Immature natural killer cell (primary cell): ENCODE measurements at places on chromosomes 2 and 18. TPM values are rescaled to one million over a fixed set of nuclear protein-coding genes. Genes with fewer than 3 reads are reported as not detected.

DNA sequence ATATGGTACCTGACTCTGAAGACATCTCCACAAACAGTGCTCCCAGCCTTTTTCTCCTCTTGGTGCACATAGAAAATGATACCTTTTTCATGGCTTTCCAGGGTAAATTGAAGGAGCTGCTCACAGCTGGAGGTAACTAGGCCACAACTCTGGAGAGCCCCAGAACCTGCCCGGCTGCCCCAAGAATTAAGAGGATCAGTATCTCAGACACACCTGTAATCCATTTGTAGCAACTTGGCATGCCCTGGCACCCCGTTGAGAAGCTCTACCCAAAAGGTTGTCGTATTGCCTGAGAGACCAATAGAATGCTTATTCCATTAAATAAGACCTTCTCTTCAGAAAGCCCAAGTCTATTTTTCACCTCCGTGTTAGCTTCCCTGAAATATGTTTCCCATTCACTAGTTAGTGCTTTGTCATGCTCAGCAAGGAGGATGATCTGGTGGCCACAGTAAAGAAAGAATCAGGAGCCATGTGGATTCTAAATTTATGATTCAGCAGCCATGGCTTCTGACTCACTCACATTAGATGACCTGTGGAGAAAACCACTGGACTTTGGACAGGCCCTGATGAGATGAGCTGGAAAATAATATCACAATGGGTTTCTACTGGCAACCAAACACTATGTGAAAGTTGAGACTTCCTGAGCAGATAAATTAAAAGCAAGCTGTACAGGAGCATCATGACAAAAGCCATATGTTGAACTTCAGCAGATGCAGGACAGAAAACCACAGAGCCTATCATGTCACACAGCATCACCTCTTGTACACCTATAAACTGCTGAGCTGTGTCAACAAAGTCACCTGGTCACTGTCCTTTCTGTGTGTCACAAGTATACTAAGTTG is 253.3 kb upstream of the OSR1 start:
- peaks cover 2% of the 10 kb centered on the region for H3K27me3 ChIP-seq
- H3K4me3 ChIP-seq, result no peak overlapping the region
- H3K4me1 ChIP-seq, result no peaks in the 10 kb centered on the region
- no peaks in the 10 kb centered on the region for H3K36me3 ChIP-seq
- no peak for DNase-seq

Gene ALPP
- polyA plus RNA-seq, result not detected

- no peaks in the 10 kb centered on the region for H3K36me3 ChIP-seq
- no peaks in the 10 kb centered on the region for H3K4me1 ChIP-seq
- no peak overlapping the region for H3K4me3 ChIP-seq
- no peak for DNase-seq
- no peaks in the 10 kb centered on the region for H3K27me3 ChIP-seq
- no peak overlapping the region for H3K27ac ChIP-seq
Measured at GRCh38 chr2:178834086-178834485, 26.9 kb upstream of the TTN start.

DNA sequence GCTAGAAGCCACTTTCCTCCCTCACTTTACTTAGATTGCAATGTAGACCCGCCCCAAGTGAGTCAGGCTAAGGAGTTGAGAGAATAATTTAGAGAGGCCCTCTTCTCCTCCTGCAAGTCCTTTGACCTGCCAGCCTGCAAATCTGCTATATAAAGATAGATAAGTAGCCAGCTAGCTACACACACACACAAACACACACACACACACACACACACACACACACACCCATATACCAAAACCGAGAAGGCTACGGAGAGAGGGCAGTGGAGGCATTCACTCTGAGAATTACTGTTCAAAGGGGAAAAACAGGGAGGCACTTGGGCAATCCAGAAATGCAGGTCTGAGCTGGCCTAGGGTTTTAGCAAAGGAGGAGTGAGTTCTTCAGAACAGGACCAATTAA is 23.0 kb upstream of the SMAD7 start:
- H3K4me1 ChIP-seq, result peaks cover 18% of the 10 kb centered on the region
- DNase-seq, result no peak
- H3K27ac ChIP-seq, result no peak overlapping the region

Gene PER2
- polyA plus RNA-seq, result 8.5 TPM

GRCh38 chr2:222915092-222915957 is 54.5 kb downstream of the ACSL3 start:
- H3K36me3 ChIP-seq, result peaks cover 9% of the 10 kb centered on the region
- H3K4me1 ChIP-seq, result peaks cover 15% of the 10 kb centered on the region
- H3K27me3 ChIP-seq, result no peaks in the 10 kb centered on the region
- H3K27ac ChIP-seq, result no peak overlapping the region
- no peak for DNase-seq

Gene TANK
- 32.5 TPM for polyA plus RNA-seq

- peak overlapping the region; percentile 12 for H3K27ac ChIP-seq
- peaks cover 22% of the 10 kb centered on the region for H3K4me1 ChIP-seq
- DNase-seq, result no peak
- H3K27me3 ChIP-seq, result peaks cover 2% of the 10 kb centered on the region
- H3K36me3 ChIP-seq, result no peaks in the 10 kb centered on the region
- no peak overlapping the region for H3K4me3 ChIP-seq
Measured at GRCh38 chr2:176997074-176997791, 215.4 kb upstream of the HNRNPA3 start.

GRCh38 chr2:138293045-138293444 is 208.5 kb upstream of the SPOPL start:
- H3K27me3 ChIP-seq, result peaks cover 2% of the 10 kb centered on the region
- H3K36me3 ChIP-seq, result peaks cover 4% of the 10 kb centered on the region
- no peak overlapping the region for H3K27ac ChIP-seq
- no peak for DNase-seq
- no peaks in the 10 kb centered on the region for H3K4me1 ChIP-seq

- no peak overlapping the region for H3K27ac ChIP-seq
- no peaks in the 10 kb centered on the region for H3K27me3 ChIP-seq
- H3K4me1 ChIP-seq, result no peaks in the 10 kb centered on the region
Measured at GRCh38 chr18:73962256-73962655, 185.4 kb downstream of the FBXO15 start.

Gene FN1
- not detected for polyA plus RNA-seq

Gene SCN7A
- not detected for polyA plus RNA-seq

- no peak for DNase-seq
- H3K4me1 ChIP-seq, result no peaks in the 10 kb centered on the region
- no peak overlapping the region for H3K27ac ChIP-seq
- H3K36me3 ChIP-seq, result no peaks in the 10 kb centered on the region
- H3K4me3 ChIP-seq, result peak overlapping the region; percentile 43
- peaks cover 22% of the 10 kb centered on the region for H3K27me3 ChIP-seq
Measured at GRCh38 chr2:149331023-149331400, 625 bp downstream of the LYPD6 start.

DNA sequence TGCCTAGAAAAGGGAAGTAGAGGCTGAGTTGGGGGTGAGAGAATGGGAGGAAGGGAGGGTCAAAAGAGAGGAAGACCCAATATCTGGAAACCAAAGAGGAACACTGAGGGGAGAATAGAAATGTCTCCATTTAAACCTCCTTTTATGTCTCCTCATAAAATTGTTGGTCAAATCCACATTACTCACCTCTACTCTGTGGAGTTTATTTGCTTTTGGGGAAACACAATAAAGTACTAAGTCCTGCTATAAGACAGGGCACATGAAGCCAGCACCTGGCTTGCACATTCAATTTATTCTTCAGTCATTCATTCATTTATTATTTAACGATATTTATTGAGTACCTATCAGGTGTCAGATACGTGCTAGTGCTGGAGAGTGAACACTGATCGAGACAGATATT is 60.3 kb upstream of the NFE2L2 start:
- H3K4me3 ChIP-seq, result no peak overlapping the region
- H3K4me1 ChIP-seq, result no peaks in the 10 kb centered on the region
- peaks cover 6% of the 10 kb centered on the region for H3K36me3 ChIP-seq
- H3K27me3 ChIP-seq, result no peaks in the 10 kb centered on the region
- no peak overlapping the region for H3K27ac ChIP-seq

DNA sequence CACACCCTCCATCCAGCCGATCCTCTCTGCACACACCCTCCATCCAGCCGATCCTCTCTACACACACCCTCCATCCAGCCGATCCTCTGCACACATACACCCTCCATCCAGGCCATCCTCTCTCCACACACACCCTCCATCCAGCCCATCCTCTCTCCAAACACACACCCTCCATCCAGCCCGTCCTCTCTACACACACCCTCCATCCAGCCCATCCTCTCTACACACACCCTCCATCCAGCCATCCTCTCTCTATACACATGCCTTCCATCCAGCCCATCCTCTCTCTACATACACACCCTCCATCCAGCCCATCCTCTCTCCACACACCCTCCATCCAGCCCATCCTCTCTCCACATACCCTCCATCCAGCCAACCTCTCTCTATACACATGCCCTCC is 83.1 kb downstream of the EIPR1 start:
- peaks cover 7% of the 10 kb centered on the region for H3K4me1 ChIP-seq
- H3K36me3 ChIP-seq, result no peaks in the 10 kb centered on the region
- H3K27ac ChIP-seq, result no peak overlapping the region

- H3K36me3 ChIP-seq, result no peaks in the 10 kb centered on the region
- no peaks in the 10 kb centered on the region for H3K4me1 ChIP-seq
- no peak overlapping the region for H3K4me3 ChIP-seq
- no peak for DNase-seq
Measured at GRCh38 chr2:231238689-231239088, 40.3 kb downstream of the ARMC9 start.

Gene FEV
- polyA plus RNA-seq, result not detected

Gene MTLN
- polyA plus RNA-seq, result 39.7 TPM

Gene SERPINB10
- polyA plus RNA-seq, result not detected

- H3K27me3 ChIP-seq, result peaks cover 6% of the 10 kb centered on the region
- H3K36me3 ChIP-seq, result no peaks in the 10 kb centered on the region
- H3K27ac ChIP-seq, result no peak overlapping the region
Measured at GRCh38 chr2:119208791-119209203, 14.8 kb upstream of the STEAP3 start.

Gene SERPINB4
- polyA plus RNA-seq, result not detected

Gene ALS2
- 6.5 TPM for polyA plus RNA-seq

Gene GKN2
- polyA plus RNA-seq, result not detected

DNA sequence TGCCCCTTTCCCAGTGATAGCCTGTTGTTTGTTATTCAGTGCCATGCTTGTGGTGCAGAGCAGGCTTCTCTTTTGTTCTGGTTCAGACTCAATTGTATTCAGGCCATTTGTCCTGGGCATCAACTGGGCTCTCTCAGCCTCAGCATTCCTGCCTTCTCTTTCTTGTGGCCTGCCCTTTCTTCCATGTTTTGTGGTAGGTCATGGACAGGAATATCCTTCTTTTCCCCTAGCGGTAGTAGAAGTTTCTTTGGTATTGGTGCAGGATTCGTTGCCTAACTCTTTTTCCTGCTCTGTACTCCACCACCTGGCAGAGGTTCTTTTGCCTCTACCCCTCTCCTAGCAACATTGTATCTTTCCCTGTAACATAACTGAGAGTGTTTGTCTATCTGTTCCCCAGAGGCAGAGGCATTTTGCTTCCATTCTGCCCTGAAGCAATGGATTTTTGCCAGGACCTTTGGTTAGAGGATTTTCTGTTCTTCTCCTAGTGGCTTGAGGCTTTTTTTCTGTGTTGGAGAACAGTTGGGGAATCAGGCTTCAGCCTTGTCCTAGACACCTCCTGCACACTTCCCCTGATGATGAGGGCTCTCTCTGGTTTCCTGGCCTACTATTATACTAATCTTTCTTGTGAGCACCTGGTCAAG is 68.5 kb downstream of the NCOA1 start:
- H3K36me3 ChIP-seq, result peaks cover 22% of the 10 kb centered on the region
- peaks cover 96% of the 10 kb centered on the region for H3K4me1 ChIP-seq
- peak overlapping the region; percentile 28 for H3K27ac ChIP-seq
- DNase-seq, result no peak
- peaks cover 2% of the 10 kb centered on the region for H3K27me3 ChIP-seq

DNA sequence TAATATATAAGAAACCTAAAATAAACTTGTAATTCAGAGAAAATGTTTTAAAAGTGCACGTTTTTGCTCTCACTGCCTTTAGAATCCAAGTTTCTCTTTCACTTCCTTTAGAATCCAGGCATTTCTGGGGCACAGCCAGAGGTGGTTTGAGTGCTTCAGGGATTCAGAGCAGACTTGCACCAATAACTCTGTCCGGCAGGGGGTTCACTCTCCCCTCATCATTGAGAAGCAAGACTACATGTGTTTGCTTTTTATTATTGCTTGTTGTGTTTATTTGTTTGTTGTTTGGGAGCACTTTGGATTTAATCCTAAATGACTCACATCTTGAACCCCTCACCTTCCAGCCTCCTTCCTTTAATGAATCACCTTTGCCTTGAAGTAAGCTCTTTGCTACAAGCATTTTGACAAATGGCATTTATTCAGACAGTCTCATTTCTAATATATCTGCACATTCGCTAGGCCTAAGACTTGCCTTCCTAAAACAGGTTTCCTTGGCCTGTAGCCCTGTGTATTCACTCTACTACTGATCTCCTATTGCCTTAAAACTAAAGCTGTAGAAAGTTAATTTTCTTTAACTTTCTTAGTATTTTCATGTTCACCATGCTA is 233.5 kb upstream of the ATP5MC3 start:
- H3K27ac ChIP-seq, result no peak overlapping the region
- H3K4me1 ChIP-seq, result no peaks in the 10 kb centered on the region
- H3K36me3 ChIP-seq, result no peaks in the 10 kb centered on the region

DNA sequence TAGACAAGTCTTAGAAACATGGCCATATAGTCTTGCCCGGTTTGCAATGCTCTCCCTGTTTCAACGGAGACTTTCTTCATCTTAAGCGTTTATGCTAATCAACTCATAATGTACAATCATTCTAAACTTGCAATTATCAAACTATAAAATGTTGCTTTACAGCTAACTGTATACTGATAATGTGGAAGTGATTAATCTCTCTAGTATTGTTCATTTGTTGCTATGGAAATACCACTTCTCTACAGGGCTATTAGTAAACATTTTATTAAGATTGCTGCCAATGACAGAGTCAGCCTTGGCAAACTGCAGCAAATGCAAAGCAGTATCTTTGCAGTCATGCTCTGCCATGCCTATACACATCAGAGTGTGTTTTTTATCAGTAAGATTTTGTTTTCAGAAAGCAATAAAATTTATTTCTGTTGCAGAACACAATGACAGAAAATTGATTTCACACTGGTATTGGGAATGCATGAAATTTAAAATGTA is 1201.8 kb upstream of the CDH2 start:
- H3K27ac ChIP-seq, result no peak overlapping the region
- no peaks in the 10 kb centered on the region for H3K27me3 ChIP-seq
- no peaks in the 10 kb centered on the region for H3K36me3 ChIP-seq
- no peak overlapping the region for H3K4me3 ChIP-seq

DNA sequence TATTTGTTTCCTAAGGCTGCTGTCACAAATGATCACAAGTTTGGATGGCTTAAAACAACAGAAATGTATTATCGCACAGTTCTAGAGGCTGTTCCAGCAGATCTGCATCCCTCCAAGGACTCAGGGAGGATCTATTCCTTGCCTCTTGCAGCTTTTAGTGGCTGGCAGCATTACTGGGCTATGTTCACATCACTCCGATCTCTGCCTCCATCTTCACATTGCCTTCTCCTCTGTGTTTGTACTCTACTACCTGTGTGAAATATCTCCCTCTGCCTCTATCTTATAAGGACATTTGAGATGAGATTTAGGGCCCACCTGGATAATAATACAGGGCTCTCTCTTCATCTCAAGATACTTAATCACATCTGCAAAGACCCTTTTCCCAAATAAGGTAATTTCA is 18.9 kb downstream of the NDC80 start:
- no peaks in the 10 kb centered on the region for H3K36me3 ChIP-seq
- peaks cover 21% of the 10 kb centered on the region for H3K4me1 ChIP-seq
- H3K27ac ChIP-seq, result peak overlapping the region; percentile 92
- H3K4me3 ChIP-seq, result peak overlapping the region; percentile 67
- DNase-seq, result peak; percentile 9

GRCh38 chr2:424306-425171 is 136.6 kb upstream of the ALKAL2 start:
- H3K27ac ChIP-seq, result no peak overlapping the region
- DNase-seq, result no peak
- peaks cover 10% of the 10 kb centered on the region for H3K27me3 ChIP-seq
- H3K4me3 ChIP-seq, result no peak overlapping the region
- no peaks in the 10 kb centered on the region for H3K36me3 ChIP-seq

Gene TRABD2A
- polyA plus RNA-seq, result 0.66 TPM

Gene ERICH2
- polyA plus RNA-seq, result not detected
